ENCODE measurements at places on chromosomes 12 and 14.

DNA sequence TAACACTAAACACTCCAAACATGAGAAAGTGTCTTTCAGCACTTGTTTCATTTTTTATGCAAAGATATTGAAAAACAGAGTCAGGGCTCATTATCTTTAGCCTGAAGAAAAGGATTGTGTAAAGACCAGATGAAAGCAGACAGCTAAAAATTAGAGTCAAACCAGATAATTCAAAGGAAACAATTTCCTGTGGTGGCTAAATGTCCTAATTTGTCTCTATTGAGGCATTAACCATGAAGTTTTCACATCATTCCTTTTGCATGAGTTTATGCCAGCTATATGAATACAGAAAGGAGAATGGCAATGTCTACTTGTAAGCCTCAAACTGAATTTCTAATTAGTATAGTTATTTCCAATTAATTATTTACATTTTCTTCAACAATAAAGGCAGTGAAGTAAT lies 338.5 kb downstream of the FSCB start:
- no peak for DNase-seq

DNA sequence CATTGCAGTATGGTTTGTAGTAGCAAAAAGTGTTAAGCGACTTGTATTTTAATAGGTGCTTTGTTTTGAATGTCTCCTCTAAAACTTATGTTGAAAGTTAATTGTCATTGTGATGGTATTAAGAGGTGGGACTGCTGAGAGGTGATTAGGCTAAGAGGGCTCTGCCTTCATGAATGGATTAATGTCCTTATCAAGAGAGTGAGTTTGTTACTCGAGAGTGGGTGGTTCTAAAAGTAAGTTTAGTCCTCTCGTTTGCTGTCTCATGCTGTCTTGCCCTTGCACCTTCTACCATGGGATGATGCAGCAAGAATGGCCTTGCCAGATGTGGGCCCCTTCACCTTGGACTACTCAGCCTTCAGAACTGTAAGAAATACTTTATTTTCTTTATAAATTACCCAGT lies 17.4 kb downstream of the ZDHHC17 start:
- DNase-seq = no peak

- DNase-seq = no peak
Observed at GRCh38 chr12:121202407-121203355, 7.2 kb upstream of the P2RX4 start.

DNA sequence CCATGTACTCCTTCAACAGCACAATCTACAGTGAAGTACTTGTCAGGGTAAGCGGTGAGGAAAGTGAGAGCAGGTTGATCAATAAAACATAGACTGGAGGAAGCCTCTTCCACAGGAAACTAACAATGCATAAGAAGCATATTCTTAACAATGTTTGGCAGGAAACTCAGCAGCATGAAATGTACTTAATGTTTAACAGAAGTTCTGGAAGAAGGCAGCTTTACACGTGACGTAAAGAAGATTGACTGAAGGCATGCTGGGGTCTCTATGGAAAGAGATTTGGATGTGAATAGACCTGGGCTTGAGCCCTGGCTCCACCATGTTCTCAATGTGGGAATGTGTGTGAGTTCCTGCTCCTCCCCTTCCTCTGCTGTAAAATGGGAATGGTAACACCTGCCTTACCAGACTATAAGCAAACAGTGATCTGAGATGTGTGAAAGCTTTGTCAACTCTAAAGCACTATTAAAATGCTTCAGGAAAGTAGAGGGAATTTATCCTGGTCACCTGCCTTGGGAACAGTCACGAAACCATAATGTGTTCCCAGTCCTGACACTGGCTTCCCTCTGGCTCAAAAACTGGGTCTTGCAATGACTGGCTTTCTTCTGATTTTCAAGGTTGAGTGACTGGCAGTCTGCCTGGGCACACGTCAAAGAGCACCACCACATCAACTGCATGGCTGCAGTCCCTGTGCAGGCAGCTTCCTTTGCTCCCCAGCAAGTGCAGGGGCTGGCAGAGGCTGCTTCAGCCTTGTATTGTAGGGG lies 384.6 kb downstream of the APAF1 start:
- no peak for DNase-seq

GRCh38 chr14:86575141-86575540 lies 1045.2 kb downstream of the FLRT2 start:
- DNase-seq = no peak

DNA sequence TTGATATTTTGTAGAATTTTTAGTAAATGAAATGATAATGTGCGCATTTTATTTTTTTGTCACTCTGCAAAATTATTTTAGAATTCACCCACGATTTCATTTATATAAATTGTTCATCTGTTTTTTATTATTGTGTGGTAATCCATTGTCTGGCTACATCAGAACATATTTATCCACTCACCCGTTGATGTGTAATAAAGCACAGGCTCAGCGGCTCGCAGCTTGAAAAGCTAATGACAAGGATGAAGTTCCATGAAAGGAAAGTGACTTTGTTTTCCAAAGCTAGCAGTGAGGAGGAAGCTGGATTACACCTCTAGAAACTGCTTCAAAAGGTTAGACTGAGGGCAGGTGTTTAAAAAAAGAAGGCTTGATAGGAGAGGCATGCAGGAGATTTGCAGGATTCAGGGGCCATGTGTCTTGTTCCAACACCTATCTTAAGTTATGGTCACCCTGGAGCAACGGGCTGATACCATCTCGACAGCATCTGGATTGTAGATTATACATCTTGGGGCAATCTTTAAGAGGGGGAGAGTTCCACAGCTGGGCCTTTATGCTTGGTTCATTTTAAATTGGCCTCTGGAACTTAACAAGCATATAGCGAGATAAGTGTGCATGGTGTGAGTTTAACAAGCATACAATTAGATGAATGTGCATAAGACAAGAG lies 194.1 kb downstream of the TMTC3 start:
- no peak for DNase-seq

- no peak for DNase-seq
Observed at GRCh38 chr12:75819512-75819911, 212.1 kb downstream of the PHLDA1 start.

- no peak for DNase-seq
Observed at GRCh38 chr14:63249092-63249491, 44.8 kb downstream of the RHOJ start.

DNA sequence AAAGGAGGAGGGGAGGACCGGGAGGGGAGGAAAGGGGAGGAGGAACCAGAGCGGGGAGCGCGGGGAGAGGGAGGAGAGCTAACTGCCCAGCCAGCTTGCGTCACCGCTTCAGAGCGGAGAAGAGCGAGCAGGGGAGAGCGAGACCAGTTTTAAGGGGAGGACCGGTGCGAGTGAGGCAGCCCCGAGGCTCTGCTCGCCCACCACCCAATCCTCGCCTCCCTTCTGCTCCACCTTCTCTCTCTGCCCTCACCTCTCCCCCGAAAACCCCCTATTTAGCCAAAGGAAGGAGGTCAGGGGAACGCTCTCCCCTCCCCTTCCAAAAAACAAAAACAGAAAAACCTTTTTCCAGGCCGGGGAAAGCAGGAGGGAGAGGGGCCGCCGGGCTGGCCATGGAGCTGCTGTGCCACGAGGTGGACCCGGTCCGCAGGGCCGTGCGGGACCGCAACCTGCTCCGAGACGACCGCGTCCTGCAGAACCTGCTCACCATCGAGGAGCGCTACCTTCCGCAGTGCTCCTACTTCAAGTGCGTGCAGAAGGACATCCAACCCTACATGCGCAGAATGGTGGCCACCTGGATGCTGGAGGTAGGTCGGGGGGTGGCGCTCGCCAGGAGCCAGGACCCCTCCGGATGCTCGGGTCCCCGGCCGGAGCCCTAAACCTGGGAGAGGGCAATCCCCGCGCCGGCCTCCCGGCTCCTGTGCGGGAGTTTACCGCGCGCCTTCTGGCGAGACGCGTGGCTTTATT lies at the start of gene CCND2:
Gene CCND2, plus strand, starts transcription at position 111 of the 744 bp plus-strand sequence. Its CDS starts 279 bp downstream, at position 390.
- DNase-seq = peak; percentile 78

- DNase-seq = peak; percentile 37
Observed at GRCh38 chr14:100850841-100851585, 25.1 kb downstream of the MEG3 start.

DNA sequence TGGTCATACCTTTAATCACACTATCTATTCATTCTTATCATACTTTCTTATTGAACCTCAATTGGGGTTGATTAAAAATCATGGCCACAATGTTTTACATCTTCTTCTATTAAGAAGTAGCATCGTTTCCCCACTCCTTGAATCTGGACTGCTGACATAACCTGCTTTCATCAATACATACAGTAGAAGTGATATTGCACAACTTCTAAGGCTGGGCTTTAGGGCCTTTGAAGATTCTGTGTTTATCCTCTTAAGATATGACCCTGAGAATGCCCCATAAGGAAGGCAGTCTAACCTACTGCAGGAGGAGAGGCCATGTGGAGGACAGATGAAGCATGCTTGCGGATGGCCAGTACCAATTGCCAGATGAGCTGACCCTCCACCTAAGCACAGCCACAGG lies 1142.8 kb upstream of the SEL1L start:
- no peak for DNase-seq

GRCh38 chr14:38716926-38717325 lies 386.1 kb downstream of the SEC23A start:
- DNase-seq = no peak

- no peak for DNase-seq
Observed at GRCh38 chr12:111598637-111599452, at the start of gene ATXN2. ATXN2 (minus strand) TSS chr12:111599315; CDS start chr12:111599034, 281 bp downstream.

DNA sequence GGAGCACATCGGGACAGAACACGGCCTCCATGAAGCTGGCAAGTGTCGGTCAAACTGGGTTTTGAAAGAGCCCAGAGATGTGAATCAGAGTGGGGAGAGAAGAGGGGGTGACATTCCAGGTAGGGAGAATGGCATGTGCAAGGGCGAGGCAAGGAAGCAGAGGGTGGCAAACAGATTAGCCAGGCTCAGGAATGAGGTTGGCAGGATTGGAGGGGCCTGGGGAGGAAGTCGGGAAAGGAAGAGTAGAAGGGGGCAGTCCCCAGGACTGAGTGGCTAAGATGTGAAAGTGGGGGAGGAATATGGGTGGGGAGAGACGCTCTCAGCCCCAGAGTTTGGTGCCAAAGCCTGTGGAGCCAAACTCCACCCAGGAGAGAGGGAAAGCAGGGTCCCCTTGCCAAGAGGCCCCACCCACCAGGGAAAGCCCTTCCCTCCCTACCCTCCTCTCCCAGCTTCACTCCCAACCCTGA lies 5.5 kb upstream of the HDAC7 start:
- peak; percentile 81 for DNase-seq

GRCh38 chr14:94292872-94293577 lies at the start of gene SERPINA10:
SERPINA10 (minus strand) TSS chr14:94293268; CDS start chr14:94290593, 2,675 bp downstream.
- no peak for DNase-seq

DNA sequence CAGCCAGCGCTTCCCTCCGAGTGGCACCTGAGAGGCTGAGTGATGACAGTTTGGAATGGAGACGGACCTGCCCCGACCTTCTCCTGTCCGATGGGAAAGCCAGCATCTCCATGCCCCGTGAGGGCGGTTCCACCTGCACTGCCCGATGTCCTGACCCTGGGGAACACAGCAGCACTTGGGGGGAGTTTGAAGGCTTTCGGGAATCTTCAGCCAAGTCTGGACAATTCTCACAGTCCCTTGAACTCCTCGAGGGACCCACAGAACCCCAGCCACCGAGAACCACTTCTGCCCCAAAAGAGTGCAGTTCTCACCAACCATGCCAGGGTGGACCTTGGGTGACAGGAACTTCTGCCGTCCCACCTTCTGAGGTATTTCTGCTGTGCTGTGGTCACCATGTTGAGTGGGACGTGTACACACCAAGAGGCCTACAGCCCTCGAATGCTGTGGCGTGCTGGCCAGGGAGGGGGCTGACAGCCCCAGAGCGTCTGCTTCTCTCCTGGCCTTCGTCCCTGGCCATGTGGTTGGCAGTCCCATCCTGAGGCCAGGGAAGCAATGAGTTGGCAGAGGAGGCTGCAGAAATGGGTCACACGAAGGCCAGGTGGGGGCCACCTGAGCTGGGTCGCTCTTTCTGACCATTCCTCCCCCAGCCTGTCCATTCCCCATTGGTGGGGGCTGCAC lies 1.0 kb downstream of the CLBA1 start:
- no peak for DNase-seq

- no peak for DNase-seq
Observed at GRCh38 chr12:70227911-70228310, 15.3 kb upstream of the CNOT2 start.

DNA sequence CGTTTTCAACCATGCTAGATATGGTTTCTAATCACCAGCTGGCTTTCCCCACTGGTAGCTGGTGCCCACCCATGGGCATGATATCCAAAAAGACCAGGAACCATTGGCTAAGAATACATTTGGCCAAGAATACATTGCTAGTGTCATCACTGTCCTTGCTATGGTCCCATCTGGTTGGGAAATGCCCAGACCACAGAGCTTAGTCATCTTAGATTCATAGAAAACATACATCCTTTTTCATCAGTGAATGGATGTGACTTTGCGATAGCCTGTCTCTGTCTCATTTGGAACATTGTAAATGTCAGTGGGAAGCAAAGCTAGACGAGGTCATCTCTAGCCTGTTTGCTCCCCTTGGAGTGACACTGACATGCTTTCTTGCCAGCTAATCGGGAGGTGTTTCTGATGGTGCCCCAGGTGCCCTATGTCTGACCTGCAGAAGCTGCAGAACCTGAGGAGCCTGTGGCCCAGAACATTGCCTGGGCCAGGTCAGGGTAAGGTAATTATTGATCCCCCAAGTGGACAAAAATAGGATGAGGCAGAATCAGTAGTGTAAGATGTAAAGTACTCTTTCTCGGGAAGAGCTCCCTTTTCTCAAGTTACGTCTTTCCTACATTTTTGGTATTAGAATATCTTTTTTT lies 194.8 kb downstream of the SLC41A2 start:
- DNase-seq = peak; percentile 61

DNA sequence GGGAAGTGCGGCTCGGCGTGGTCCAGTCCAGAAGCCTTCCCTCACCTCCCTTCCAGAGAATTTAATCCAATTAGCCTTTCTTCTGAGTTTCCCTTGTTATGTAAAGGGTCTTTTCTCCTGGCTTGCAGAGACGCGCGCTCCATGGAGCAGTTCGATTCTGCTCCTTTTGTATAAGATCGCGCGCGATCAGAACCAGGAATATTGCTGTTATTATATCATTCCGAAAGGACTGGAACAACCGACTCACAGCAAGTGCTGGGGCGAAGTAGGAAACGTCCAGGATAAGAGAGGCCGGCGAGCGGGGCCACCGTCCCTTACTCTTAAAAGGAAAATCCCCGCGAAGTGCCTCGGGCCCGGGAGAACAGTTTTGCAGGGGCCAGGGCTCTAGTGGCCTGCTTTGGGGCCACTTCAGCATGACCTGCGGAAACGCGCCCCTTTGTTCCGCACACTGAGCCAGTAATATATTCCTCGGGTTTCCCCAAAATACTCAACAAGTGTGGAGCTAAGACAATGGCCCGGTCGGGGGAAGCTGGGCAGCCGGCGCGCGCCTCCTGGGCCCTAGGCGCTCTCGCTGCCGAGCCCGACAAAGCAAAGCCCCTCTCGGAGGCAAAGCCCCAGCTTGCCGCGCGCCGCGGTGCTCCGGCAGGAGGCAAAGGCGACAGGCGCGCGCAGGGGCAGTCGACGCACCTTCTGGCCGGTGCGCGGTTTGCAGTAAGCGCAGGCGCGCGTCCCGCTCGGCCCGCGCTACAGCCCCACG lies 2.9 kb downstream of the RFX4 start:
- no peak for DNase-seq

DNA sequence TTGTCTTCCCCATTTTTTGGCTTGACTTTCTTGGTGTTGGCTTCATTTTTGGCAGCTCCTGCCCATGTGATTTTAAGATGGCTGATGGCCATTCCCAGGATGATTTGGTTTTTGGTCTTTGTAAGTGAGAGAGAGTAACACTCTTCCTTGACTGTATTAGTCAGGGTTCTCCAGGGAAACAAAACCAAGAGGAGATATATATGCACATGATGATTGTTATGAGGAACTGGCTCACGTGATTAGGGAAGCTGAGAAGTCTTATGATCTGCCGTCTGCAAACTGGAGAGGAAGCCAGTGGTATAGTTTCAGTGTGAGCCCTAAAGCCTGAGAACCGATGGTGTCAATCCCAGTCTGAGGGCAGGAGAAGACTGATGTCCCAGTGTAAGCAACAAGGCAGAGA lies 146.6 kb downstream of the NRXN3 start:
- DNase-seq = no peak
